ENCODE measurements at places on chromosomes 16 and 17.

GRCh38 chr17:21687136-21687953, 5.0 kb upstream of the KCNJ18 start:
- no peak overlapping the region for H3K4me3 ChIP-seq
- no peak overlapping the region for H3K27ac ChIP-seq
- DNase-seq = no peak
- no peaks in the 10 kb centered on the region for H3K27me3 ChIP-seq

GRCh38 chr16:24382762-24383407, 126.8 kb downstream of the CACNG3 start:
- no peaks in the 10 kb centered on the region for H3K27me3 ChIP-seq
- no peak overlapping the region for H3K27ac ChIP-seq
- no peaks in the 10 kb centered on the region for H3K36me3 ChIP-seq
- DNase-seq = peak; percentile 48
- no peak overlapping the region for H3K4me3 ChIP-seq
- H3K4me1 ChIP-seq = peaks cover 8% of the 10 kb centered on the region

DNA sequence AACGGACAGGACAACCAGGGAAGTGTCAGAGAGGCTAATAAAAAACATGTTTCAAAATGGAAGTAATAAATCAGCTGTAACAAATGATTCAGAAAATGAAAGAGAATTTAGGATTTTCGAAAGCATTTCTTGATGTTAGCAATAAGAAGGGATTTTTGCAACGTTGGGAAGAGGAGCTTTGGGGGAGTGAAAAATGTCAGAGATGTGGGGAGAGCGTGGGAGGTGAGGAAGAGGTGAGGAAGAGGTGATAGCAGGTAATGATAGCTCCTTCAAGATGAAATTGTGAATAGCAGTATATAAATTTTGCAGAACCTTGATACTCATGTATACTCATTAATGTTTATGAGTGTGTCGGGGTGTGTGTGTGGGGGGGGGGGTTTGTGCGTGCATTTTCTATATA, 76.2 kb upstream of the COX10 start:
- no peak for DNase-seq
- H3K36me3 ChIP-seq = no peaks in the 10 kb centered on the region
- H3K27me3 ChIP-seq = no peaks in the 10 kb centered on the region
- no peaks in the 10 kb centered on the region for H3K4me1 ChIP-seq
- no peak overlapping the region for H3K27ac ChIP-seq
- H3K4me3 ChIP-seq = no peak overlapping the region

- no peak overlapping the region for H3K4me3 ChIP-seq
- H3K27ac ChIP-seq = no peak overlapping the region
- peak; percentile 58 for DNase-seq
- H3K36me3 ChIP-seq = peaks cover 21% of the 10 kb centered on the region
- no peaks in the 10 kb centered on the region for H3K27me3 ChIP-seq
These were observed 36.3 kb downstream of the WWP2 start for GRCh38 chr16:69798466-69798865.
